Activated CD8-positive, alpha-beta memory T cell treated with anti-CD3 and anti-CD28 coated beads for 1 hour (primary cell): ENCODE measurements at places on chromosomes 5 and 9.

- no peak for DNase-seq
Observed at GRCh38 chr5:58285900-58286299, 174.0 kb downstream of the PLK2 start.

- no peak for DNase-seq
Observed at GRCh38 chr5:154236536-154237375, 46.2 kb downstream of the GALNT10 start.

- no peak for DNase-seq
Observed at GRCh38 chr9:93054758-93055704, 3.5 kb upstream of the SUSD3 start.

DNA sequence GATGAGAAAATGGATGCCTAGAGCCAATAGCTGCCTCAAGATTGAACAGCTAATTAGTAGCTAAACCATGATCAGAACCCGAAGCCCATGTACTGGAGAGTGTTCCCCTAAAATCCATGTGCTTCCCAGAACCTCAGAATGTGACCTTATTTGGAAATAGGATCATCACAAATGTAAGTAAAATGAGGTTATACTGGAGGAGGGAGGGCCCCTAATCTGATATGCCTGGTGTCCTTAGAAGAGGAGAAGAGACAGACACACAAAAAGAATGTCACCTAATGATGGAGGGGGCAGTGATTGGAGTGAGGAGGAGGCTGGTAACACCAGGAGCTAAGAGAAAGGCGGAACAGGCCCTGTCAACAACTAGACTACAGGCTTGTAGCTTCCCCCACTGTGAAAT lies 41.3 kb upstream of the FBP1 start:
- DNase-seq, result no peak

GRCh38 chr9:26643826-26644225 lies 248.8 kb downstream of the CAAP1 start:
- DNase-seq, result no peak

GRCh38 chr5:219460-219863 lies 1.3 kb downstream of the SDHA start:
- no peak for DNase-seq

GRCh38 chr5:167745868-167746267 lies 545.6 kb upstream of the WWC1 start:
- no peak for DNase-seq

- DNase-seq, result no peak
Observed at GRCh38 chr9:127708952-127709587, 2.3 kb downstream of the CFAP157 start.

- no peak for DNase-seq
Observed at GRCh38 chr9:109371374-109371773, 50.5 kb upstream of the EPB41L4B start.

- DNase-seq, result no peak
Observed at GRCh38 chr9:126743041-126743440, 61.8 kb upstream of the ZBTB43 start.

DNA sequence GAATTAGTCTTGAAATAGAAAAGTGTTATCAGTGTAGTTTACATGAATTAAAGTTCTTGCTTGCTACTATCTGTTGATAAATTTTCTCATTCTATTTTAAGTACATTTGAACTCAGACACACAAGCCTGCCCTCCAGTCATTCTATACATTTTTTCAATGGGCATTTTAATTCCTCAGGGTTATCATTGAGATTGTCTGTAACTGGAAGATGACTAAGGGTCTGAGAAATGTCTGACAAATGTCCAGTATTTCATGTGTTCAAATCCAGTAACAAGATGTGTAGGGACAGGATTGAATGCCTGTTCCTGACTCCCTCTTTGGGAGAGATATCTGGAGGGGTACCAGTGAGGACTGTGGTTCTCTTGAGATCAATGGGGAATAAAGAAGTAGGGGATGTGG lies 223.9 kb upstream of the ADAMTSL1 start:
- DNase-seq, result no peak

GRCh38 chr5:126927429-126927828 lies 102.9 kb downstream of the MARCHF3 start:
- no peak for DNase-seq

- no peak for DNase-seq
Observed at GRCh38 chr5:55989860-55990259, 4.9 kb downstream of the IL6ST start.

DNA sequence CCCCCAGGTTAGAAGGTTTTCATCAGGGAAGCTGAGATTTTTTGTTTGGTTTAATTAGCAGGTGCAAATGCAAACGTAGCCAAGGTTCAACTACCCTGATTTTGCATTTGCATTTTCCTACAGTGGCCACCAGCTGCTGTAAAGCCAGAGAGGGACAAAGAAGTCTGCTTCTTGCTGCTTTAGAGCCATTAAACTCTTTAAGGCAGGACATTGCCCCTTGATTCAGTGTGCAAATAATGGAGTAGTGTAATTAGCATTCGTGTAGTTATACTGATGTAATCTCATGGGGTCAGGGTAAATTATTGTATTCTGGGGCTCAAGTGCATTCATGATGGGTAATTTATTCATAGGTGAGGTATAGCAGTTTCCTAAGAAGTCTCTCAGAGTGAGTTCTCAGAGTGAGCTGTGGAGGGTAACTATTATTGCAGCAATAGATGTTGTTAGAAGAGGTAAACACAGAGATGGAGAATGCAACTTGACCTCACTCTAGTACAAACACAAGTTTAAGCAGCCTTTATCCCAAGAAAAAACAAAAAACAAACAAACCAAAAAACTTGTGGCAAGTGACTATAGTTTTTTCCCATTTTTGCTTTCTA lies 526.5 kb downstream of the KIF4B start:
- no peak for DNase-seq

- DNase-seq, result no peak
Observed at GRCh38 chr5:10524376-10525123, 39.3 kb upstream of the ANKRD33B start.

GRCh38 chr9:137919095-137919465 lies 41.5 kb downstream of the CACNA1B start:
- no peak for DNase-seq

DNA sequence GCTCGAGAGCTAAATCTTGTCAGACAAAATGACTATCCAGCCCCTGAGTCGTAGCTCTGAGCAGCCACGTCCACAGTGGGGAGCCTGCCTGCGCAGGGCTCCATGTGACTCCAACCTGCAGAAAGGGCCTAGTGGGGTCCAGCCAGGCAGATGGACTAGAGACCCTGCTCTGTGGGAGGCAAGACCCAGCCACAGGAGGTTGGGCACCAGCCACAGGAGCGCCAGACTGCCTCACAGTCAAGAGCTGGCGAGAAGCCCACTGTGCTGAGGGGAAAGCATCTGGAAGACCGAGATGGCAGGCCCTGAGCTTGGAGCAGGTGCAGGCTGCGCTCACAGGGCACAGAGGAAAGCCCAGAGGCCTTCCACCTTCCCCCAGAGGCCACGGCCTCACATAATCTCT lies 61.4 kb downstream of the C5orf15 start:
- no peak for DNase-seq
